HFF-Myc (cell line): ENCODE measurements at places on chromosomes 5 and 9.

DNA sequence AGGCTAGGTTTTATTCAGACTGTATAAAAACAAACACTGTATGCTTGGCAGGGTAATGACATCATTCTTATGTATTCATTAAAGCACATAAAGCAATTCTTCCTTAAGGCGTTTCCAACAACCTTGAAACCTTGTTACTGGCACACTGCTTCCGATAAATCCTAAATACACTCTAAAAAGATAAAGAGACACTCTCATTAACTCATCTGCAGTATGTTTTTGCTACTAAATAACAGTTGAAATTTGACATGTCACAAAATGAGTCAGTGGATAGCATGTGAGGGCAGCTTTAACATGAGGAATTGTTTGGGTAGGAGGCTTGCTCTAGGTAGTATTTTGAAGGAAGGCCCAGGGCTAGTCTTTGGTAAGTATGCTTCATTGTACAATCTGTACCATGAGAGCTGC is 13.7 kb downstream of the YIPF5 start:
- DNase-seq = no peak

GRCh38 chr9:131980267-131981016 is 99.2 kb downstream of the MED27 start:
- no peak for DNase-seq

DNA sequence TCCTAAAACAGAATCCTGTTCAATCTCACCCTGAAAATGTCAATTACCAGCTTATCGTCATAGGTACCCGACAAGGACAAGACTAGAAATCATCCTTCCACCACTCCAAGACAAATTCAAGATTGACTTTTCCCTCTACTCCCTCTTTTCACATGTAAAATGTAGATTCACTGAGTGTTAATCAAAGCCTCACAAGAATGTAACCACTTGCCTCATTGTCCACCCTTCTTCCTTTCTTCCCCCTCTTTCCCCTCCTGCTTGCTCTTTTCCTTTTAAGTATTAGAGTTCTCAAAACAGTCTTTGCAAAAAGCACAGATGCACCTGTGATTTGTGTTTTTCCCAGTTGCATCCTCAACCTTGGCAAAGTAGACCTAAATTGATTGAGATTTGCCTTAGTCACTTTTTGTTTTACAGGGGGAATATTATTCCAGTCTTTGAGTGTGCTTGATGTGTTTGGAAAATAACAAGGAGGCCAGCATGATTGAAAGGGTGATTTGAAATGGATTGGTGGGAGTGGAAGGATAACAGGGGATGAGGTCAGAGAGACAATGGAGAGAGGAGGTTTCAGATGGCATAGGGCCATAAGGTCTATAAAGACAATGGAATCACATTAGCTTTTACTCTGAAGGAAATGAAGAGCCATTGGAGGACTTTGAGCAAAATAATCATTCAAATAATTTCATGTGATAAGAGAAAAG is 231.3 kb upstream of the TYRP1 start:
- no peak for DNase-seq

GRCh38 chr5:82046276-82046647 is 74.4 kb downstream of the ATG10 start:
- no peak for DNase-seq

DNA sequence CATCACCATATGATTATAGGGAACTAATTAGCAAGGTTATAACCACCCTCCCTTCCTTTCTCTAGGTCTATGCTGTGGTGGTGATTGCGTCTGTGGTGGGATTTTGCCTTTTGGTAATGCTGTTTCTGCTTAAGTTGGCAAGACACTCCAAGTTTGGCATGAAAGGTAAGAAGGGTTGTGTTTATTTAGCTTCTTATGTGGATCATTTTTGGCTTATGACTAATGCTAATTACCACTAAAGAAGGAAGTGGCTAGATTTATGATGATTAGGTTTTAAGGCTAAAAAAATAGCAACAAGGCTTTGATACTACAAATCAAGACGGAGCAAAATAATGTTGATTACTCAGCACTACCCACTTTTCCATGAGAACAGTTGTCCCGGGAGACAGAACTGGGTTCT is 82.4 kb downstream of the NTRK2 start:
- DNase-seq = no peak

DNA sequence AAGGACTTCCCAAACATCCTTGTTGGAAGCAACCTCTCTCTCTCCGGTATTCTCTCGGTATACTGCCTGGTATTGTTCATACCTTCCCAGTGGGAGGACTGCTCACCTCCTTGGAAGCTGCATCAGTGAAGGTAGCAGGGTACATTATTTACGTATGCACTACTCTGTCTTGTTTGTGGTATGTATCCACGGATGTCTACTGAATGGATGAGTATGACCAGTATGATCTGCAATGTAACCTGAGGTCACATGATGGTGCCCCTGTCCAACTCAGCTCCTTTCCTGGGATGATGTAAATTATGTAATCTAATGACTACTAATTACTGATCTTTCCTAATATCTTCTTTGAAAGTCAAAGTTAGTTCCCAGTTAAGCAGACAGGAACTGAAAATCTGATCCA is 32.1 kb downstream of the CEMIP2 start:
- DNase-seq = no peak

GRCh38 chr5:125057912-125058826 is 311.7 kb upstream of the ZNF608 start:
- no peak for DNase-seq

GRCh38 chr5:82851471-82851870 is 225.7 kb downstream of the TMEM167A start:
- no peak for DNase-seq

GRCh38 chr9:14769230-14769571 is 46.7 kb upstream of the CER1 start:
- DNase-seq = no peak

DNA sequence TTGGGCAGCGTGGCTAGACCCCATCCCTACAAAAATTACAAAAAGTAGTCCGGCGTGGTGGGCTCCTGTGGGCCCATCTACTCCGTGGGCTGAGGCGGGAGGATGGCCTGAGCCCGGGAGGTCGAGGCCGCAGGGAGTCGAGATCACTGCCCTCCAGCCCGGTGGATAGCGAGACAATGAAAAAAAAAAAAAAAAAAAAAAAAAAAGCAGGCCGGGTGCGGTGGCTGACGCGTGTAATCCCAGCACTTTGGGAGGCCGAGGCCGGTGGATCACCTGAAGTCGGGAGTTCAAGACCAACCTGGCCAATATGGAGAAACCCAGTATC is 110.5 kb upstream of the LPCAT1 start:
- no peak for DNase-seq

DNA sequence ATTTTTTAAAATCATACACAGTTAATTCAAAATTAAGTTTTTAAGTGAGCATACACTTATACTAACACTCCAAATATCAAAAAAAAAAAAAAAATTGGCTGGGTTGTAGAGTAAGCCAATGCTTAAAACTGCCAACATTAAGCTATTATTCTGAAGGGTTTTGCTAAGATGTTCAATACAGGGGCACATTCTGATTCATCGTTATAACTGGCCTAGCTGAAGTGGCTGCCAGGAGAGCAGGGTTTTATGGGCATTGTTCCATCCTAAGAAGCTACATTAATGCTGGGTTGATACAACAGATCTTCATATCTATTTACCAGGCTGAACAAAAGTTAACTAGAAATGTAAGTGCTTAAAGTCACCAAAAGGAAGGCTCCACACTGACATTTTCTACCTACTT is 13.4 kb downstream of the ELAVL2 start:
- DNase-seq = no peak

DNA sequence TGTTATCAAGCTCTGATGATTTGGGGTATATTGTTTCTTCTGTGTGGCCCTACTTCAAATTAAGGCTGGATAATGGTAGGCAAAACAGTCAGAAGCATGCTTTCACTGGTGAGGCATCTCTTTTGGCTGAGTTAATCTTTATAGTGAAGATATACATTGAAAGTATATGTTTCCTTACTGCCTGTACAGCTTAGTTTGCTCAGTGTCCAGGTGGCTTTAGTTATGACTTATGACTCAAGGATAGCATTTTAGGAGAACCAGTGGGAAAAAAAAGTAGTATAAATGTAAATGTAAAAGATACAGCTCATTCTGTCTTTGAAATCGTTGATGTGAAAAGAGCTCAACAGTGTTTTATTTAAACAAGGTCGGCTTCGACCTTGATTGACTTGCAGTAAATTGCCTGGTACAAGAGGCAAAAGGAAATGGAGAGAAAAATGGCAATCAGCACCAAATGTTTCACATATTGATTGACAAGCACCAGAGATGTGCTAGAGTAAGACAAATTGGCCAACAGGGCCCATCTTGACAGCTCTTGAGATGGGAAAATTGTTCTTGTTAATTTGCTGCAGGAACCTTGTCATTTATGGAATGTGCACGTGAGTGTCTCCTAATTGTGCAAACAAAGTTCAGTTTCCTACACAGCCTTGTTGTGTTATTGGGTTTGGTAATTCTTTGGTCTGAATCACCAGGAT is 447.4 kb upstream of the WWC1 start:
- no peak for DNase-seq

GRCh38 chr5:54754878-54755277 is 230.5 kb downstream of the ESM1 start:
- no peak for DNase-seq

- DNase-seq = no peak
Measured at GRCh38 chr9:82091610-82092009, 103.0 kb downstream of the SPATA31D1 start.

- DNase-seq = no peak
Measured at GRCh38 chr5:117475919-117476318, 901.3 kb upstream of the SEMA6A start.

DNA sequence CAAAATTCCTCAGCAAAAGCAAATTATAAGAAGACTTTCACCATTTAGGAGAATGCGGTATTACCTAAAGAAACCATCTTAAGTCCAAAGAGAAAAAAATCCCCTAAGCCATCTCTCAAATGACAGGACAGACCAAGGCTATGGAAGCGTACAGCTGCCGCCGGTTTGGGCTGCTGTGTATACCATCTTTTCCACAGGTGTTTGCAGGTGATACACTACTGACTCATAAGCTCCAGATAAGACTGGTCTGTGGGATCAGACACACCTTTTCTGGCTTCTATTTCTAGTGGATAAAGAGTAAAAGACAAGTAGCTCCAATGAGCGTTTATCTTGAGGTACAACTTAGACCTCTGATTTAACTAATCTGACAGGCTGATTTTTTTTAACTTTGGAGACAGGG is 7.7 kb downstream of the CDKN2AIPNL start:
- DNase-seq = no peak

GRCh38 chr5:32280656-32281081 is 32.1 kb downstream of the MTMR12 start:
- no peak for DNase-seq

GRCh38 chr9:134928436-134929192 is 10.9 kb upstream of the FCN1 start:
- DNase-seq = no peak

DNA sequence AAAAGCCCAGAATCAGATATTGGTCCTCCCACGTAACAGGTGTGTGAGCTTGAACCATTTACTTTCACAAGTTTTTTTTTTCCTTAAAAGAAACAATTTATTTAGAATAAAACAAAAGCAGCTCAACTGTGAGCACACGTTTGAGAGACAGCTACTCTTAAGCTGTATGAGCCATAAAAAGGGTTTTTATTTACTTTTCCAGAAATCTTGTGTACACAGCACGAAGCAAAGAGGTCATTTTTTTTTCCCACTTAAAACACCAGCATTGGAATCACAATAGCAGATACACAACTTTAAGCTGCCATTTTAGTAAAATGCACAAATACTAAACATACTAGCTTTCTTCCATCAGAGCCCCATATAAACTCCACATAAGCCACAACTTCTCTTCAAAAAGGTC is 44.6 kb downstream of the JAKMIP2 start:
- no peak for DNase-seq

DNA sequence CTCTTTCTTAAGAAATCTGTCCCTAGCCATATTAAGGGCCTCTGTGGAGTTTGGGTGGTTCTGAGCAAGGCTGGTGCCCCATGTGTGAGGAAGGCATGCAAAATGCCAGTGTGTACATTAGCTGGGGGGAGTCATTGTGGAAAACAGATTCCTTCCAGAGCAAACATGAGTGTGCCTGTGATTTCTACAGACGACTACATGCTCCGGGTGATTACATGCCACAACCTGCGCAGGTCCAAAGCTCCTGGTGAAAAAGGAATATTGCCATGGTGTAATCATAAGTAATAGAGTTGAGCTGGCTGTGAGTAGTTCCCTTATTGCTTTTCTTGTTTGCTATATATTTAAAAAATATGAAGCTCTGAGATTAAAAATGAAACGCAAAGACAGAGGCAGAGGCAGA is 102.1 kb downstream of the ACER2 start:
- DNase-seq = no peak

DNA sequence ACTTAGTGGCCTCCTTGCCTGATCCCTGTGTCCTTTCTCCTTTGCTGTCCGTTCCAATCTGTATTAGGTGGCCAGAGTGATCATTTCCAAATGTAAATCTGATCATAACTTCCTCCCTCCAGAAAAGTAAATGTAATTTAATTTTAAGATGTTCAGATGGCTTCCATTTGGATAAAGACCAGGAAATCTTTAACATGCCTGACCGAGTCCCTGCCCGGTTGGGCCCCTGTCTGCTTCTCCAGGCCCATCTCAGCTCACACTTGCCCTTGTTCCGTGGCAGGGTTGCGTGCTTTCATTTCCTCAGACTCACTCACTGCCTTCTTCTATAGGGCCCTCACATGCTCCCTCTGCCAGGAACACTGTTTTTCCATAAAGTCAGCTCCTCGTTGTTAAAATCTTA is 7.6 kb downstream of the MAP3K1 start:
- DNase-seq = no peak

DNA sequence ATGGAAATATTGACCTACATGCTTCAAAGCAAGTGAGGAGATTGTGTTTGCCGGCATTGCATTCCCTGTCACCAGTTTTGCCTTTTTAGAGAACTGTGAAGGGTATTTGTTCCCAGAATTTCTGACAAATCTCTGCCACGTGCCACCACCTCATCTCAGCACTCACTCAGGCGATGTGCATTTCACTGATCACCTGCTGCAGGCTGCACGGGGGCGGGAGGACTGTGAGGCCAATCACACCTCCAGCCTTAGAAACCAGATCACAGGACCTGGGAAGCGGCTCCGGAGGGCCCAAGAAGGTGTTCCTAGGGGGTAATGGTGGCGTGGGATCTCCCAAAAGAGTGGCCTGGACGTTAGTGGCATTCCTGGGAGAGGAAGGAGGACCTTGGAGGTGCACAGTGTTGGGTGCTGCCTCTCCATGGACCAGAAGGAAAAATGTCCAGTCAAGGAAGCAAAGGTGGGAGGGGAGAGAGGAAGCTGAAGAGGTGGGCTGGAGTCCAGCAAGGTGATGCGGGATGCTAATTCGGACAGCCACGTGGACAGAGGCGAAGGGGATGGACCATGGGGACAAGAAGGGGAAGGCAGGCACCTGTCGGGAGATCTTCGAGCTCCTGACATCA is 63.6 kb upstream of the OLFM1 start:
- DNase-seq = no peak

DNA sequence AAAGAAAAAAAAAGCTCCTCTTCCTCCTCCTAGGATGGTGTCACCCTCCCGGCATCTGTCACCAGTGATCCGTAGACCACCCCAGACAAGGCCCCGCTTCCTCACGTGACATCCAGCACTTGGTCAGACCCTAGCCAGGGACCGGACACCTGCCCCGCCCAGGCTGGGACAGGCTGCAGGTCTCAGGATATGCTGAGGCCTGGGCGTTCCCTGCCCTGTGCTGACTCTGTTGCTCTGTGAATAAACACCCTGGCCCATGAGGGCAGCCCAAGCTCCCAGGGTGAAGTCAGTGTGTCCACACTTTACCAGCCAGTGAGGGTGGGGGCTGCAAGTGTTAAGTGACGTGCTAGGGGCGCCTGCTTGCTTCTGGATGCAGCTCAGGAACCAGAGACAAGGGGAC is 5.6 kb downstream of the EDF1 start:
- DNase-seq = no peak

GRCh38 chr9:17846948-17847655 is 268.2 kb downstream of the SH3GL2 start:
- DNase-seq = no peak
